ENCODE measurements at places on chromosomes 4 and X.

DNA sequence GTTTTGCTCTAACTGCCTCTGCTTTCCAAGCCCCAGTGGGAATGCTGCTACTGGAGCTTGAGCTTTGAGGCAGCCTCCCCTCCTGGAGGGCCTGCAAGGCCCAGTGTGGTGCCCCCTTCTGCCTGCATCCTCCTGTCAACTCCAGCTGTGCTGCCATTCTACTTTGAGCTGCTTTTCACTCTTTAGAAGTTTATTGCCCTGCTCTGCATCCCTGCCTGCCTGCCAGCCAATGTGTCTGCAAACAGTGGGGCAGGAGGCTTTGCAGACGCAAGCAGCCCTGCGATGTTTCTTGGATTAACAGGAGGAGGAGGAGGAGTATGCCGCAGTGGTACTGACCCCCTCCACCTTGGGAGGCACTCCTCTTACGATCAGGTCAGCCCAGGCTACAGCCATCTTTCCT lies 16.4 kb downstream of the TMEM31 start:
- H3K4me3 ChIP-seq, result no peak overlapping the region
- DNase-seq, result no peak
- H3K27me3 ChIP-seq, result peaks cover 3% of the 10 kb centered on the region
- H3K36me3 ChIP-seq, result no peaks in the 10 kb centered on the region
- H3K4me1 ChIP-seq, result peaks cover 23% of the 10 kb centered on the region

GRCh38 chrX:11117745-11118144 lies 6.6 kb downstream of the HCCS start:
- H3K4me3 ChIP-seq, result no peak overlapping the region
- no peaks in the 10 kb centered on the region for H3K4me1 ChIP-seq
- no peak overlapping the region for H3K27ac ChIP-seq
- DNase-seq, result no peak

DNA sequence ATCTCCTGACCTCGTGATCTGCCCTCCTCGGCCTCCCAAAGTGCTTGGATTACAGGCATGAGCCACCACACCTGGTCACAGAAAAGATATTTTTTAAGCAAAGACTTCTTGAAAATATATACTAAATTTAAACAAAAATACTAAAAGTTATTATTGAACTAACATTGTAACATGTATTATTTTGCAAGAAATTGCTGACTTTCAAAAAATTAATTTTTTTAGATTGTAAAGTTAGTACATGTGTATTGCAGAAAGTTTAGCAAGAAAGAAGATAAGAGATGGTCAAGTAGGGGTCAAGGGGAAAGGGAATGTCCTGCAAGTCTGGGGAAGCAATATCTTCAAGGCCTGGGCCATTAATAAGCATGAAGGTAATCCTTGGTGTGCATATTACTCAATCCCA lies 54.3 kb upstream of the HPGDS start:
- no peak overlapping the region for H3K4me3 ChIP-seq
- no peaks in the 10 kb centered on the region for H3K27me3 ChIP-seq
- H3K4me1 ChIP-seq, result no peaks in the 10 kb centered on the region
- H3K27ac ChIP-seq, result no peak overlapping the region
- DNase-seq, result no peak
- no peaks in the 10 kb centered on the region for H3K36me3 ChIP-seq

- peaks cover 4% of the 10 kb centered on the region for H3K36me3 ChIP-seq
- H3K4me3 ChIP-seq, result no peak overlapping the region
- no peak for DNase-seq
- peaks cover 6% of the 10 kb centered on the region for H3K4me1 ChIP-seq
Measured at GRCh38 chrX:41289095-41289494, 44.9 kb upstream of the DDX3X start.

DNA sequence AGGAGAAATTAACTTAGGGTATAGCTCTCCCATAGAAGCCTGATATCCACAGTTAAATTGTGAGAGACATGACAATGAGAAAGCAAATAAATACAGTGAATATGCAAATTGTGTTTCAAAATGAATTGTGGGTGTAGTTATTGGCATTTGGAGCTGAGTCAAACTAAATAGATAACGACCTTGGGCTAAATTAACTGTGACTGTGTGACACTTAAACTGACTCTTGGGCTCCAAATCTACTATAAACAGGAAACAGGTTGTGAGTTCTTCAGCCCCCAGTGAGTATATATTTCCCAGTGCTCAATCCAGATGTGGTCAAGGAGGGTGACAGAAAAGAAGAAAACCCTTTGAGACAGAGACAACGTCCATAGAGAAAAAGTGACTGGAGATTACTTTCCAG lies 11.3 kb upstream of the MAGEA10 start:
- DNase-seq, result no peak
- H3K27ac ChIP-seq, result no peak overlapping the region
- no peaks in the 10 kb centered on the region for H3K36me3 ChIP-seq

- no peak overlapping the region for H3K4me3 ChIP-seq
- DNase-seq, result no peak
- H3K36me3 ChIP-seq, result peaks cover 3% of the 10 kb centered on the region
- no peak overlapping the region for H3K27ac ChIP-seq
Measured at GRCh38 chrX:10859353-10859752, 239.0 kb upstream of the MID1 start.

- H3K27ac ChIP-seq, result no peak overlapping the region
- no peak overlapping the region for H3K4me3 ChIP-seq
- H3K4me1 ChIP-seq, result no peaks in the 10 kb centered on the region
- H3K36me3 ChIP-seq, result no peaks in the 10 kb centered on the region
- H3K27me3 ChIP-seq, result no peaks in the 10 kb centered on the region
Measured at GRCh38 chr4:168101026-168101425, 8.7 kb downstream of the ANXA10 start.

- H3K4me1 ChIP-seq, result peaks cover 10% of the 10 kb centered on the region
- no peak overlapping the region for H3K27ac ChIP-seq
- peaks cover 3% of the 10 kb centered on the region for H3K27me3 ChIP-seq
- H3K36me3 ChIP-seq, result peaks cover 4% of the 10 kb centered on the region
Measured at GRCh38 chr4:78542373-78542772, 9.2 kb upstream of the ANXA3 start.

- H3K4me3 ChIP-seq, result no peak overlapping the region
- no peak for DNase-seq
- peaks cover 3% of the 10 kb centered on the region for H3K4me1 ChIP-seq
- H3K27ac ChIP-seq, result peak overlapping the region; percentile 11
- peaks cover 12% of the 10 kb centered on the region for H3K36me3 ChIP-seq
Measured at GRCh38 chr4:102606846-102607450, 105.8 kb downstream of the NFKB1 start.

DNA sequence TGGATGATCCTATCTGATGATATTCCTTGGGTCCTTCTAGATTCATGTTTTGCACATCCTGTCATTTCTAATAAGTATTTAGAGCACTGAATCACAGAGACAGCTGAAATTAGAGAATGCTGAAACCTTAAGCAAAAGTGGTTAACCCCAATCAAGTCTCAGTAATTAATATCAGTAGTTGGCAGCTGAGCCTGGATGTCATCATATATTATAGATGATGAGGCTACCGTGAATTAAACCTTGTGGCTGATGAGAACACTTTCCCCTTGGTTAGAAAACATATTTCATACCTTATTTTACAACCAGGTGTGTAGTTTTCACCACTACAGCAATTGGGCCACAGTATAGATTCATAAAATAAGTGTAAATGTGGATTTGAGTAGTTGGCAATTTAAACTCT lies 499.0 kb downstream of the PDGFC start:
- peaks cover 14% of the 10 kb centered on the region for H3K4me1 ChIP-seq
- H3K27ac ChIP-seq, result no peak overlapping the region
- no peaks in the 10 kb centered on the region for H3K36me3 ChIP-seq
- no peak overlapping the region for H3K4me3 ChIP-seq
- no peaks in the 10 kb centered on the region for H3K27me3 ChIP-seq

GRCh38 chr4:151426513-151426912 lies 17.5 kb downstream of the FHIP1A start:
- H3K27me3 ChIP-seq, result peaks cover 3% of the 10 kb centered on the region
- no peak overlapping the region for H3K27ac ChIP-seq
- no peaks in the 10 kb centered on the region for H3K4me1 ChIP-seq
- H3K36me3 ChIP-seq, result no peaks in the 10 kb centered on the region
- DNase-seq, result no peak
- no peak overlapping the region for H3K4me3 ChIP-seq

GRCh38 chrX:74119016-74119910 lies 184.7 kb upstream of the ZCCHC13 start:
- no peaks in the 10 kb centered on the region for H3K27me3 ChIP-seq
- DNase-seq, result no peak
- no peaks in the 10 kb centered on the region for H3K36me3 ChIP-seq
- H3K4me3 ChIP-seq, result no peak overlapping the region

GRCh38 chr4:1099270-1099669 lies 14.1 kb downstream of the RNF212 start:
- no peak overlapping the region for H3K4me3 ChIP-seq
- no peaks in the 10 kb centered on the region for H3K27me3 ChIP-seq
- no peaks in the 10 kb centered on the region for H3K36me3 ChIP-seq
- no peak for DNase-seq
- no peak overlapping the region for H3K27ac ChIP-seq
- no peaks in the 10 kb centered on the region for H3K4me1 ChIP-seq

DNA sequence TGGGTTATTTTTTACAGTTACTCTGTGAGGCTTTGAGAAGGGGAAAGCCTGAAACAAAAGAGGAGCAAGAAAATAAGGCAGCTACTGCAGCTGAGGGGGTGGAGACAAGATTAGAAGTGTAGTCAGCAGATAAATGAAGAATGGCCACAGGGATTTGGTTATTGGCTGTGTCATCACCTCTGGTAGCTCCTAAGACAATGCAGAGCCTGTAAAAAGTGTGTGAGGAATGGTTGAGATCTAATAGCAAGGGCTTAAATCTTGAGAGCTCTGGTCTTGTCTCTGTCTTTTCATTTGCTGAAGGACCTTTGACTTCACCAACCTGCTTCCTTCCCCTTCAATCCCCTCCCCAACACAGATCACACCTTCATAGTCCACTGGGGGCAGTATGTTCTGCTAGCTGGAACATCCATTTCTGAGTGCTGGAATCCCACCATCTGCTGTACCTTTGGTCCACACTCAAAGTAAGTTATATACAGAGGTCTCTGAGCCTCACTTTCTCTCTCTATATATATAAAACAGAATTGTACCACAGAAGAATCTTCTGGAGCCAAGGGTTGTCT lies 213.7 kb upstream of the ZIC3 start:
- no peak overlapping the region for H3K27ac ChIP-seq
- H3K36me3 ChIP-seq, result no peaks in the 10 kb centered on the region
- H3K4me1 ChIP-seq, result no peaks in the 10 kb centered on the region
- H3K27me3 ChIP-seq, result peaks cover 2% of the 10 kb centered on the region

- no peaks in the 10 kb centered on the region for H3K27me3 ChIP-seq
- H3K27ac ChIP-seq, result no peak overlapping the region
- DNase-seq, result no peak
- H3K4me1 ChIP-seq, result peaks cover 12% of the 10 kb centered on the region
Measured at GRCh38 chr4:11165052-11165451, 263.6 kb downstream of the HS3ST1 start.

DNA sequence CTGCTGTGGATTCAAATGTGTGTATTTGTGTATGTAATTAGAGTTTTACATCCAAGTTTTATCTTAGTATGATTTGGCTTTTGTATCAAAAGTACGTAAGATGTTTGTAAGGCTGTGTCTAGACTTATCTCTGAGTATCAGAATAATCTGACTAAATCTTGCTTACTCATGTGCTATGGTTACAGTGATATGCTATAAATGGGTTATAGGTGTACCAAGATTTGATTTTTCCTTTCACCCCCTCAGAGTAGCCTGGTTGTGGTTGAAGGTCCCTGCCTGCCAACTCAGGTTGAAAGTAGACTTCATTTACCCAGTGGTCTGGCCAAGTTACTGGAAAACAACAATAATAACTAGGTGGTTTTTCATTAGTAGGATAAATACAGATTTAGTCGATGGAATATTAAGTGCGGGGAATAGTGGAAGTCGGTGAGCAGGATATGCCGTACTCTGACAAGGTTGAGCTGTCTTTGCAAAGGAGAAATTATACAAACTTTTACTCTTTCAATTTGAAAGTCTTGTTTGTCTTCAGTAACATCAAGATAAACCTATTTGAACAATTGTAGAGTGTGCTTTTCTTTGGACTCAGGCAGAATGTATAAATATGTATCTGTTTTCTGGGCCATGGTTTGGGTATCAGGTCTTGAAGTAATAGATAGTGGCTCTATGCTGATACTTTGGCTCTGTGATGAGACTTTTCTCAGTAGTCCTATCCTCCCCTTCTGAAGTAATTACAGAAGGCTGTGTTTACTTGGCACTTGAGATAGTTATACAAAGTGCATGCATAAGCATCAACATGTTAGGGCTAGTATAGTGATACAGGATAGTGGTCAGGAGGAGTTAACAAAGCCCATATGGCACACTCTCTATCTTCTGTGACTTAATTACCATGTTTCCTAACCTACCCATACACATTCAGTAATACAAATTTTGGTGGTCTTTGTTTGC lies 23.7 kb downstream of the BMP2K start:
- no peak overlapping the region for H3K27ac ChIP-seq
- H3K36me3 ChIP-seq, result peaks cover 5% of the 10 kb centered on the region
- H3K4me1 ChIP-seq, result no peaks in the 10 kb centered on the region
- no peak overlapping the region for H3K4me3 ChIP-seq
- no peak for DNase-seq
- H3K27me3 ChIP-seq, result no peaks in the 10 kb centered on the region

- no peak overlapping the region for H3K27ac ChIP-seq
- H3K27me3 ChIP-seq, result no peaks in the 10 kb centered on the region
- peaks cover 7% of the 10 kb centered on the region for H3K36me3 ChIP-seq
- no peak for DNase-seq
- peaks cover 30% of the 10 kb centered on the region for H3K4me1 ChIP-seq
Measured at GRCh38 chr4:3340700-3341083, 47.9 kb downstream of the RGS12 start.

GRCh38 chr4:174037049-174037448 lies 246.4 kb downstream of the FBXO8 start:
- H3K4me1 ChIP-seq, result no peaks in the 10 kb centered on the region
- no peaks in the 10 kb centered on the region for H3K36me3 ChIP-seq
- no peak for DNase-seq
- H3K4me3 ChIP-seq, result no peak overlapping the region
- no peak overlapping the region for H3K27ac ChIP-seq

GRCh38 chrX:38578167-38578566 lies 16.8 kb downstream of the TSPAN7 start:
- H3K27me3 ChIP-seq, result no peaks in the 10 kb centered on the region
- H3K4me3 ChIP-seq, result no peak overlapping the region
- H3K27ac ChIP-seq, result no peak overlapping the region
- H3K36me3 ChIP-seq, result peaks cover 6% of the 10 kb centered on the region
- H3K4me1 ChIP-seq, result no peaks in the 10 kb centered on the region
- no peak for DNase-seq

DNA sequence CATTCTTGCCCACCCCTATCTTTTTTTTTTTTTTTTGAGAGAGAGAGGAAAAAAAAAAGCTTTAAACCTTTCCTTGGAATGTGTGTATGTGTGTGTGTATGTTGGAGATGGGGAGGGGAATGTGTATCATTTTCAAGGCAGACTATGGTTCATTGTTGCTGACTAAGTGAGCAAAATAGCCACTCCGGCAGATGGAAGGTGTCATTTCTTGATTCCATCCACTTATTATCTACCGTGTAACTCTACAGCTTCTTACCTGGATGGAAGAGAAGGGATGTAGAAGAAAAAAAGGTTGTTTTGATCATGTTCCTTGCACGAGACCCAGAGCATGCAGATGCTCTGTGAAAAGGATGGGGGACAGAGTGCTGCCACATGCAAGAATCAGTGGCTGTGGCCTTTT lies 5.9 kb upstream of the GK2 start:
- H3K27me3 ChIP-seq, result no peaks in the 10 kb centered on the region
- no peaks in the 10 kb centered on the region for H3K36me3 ChIP-seq
- no peak overlapping the region for H3K27ac ChIP-seq

GRCh38 chrX:113551919-113552318 lies 711.3 kb upstream of the AMOT start:
- DNase-seq, result no peak
- no peak overlapping the region for H3K4me3 ChIP-seq
